ENCODE measurements at places on chromosomes 6 and 20.
A peak's percentile ranks its signal among the peaks of the same experiment; 100 is the strongest.

DNA sequence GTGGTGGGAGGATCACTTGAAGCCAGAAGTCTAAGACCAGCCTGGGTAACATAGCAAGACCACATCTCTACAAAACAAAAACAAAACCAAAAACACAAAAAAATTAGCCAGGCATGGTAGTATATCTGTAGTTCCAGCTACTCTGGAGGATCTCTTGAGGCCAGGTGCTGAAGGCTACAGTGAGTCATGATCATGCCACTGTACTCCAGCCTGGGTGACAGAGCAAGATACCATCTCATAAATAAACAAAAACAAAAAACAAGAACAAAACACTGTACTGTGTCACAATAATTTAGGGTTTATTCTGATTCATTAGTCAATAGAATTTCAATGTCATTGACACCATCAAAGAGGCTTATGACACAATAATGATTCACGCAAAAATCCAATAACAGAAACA is 1121.7 kb upstream of the MAP3K7 start:
- no peak for DNase-seq

DNA sequence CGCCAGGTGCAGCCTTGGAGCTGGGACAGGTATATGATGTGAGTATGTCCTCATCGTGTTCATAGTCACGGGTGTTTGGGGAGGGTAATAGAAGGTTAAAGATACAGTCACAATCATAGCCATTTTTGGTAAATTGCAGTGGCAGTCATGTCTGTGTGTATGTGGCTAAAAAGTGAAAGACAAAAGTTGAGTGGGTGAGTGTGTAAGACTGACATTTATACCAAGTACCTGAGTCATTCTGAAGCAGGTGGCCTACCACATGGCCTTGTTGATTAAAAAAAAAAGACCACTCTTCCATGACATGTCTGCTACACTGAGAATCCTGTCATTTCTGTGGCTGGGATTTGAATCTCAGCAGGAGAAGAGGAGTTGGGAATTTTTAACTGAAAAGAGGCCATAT is 181.9 kb downstream of the SCP2D1 start:
- DNase-seq, result no peak

DNA sequence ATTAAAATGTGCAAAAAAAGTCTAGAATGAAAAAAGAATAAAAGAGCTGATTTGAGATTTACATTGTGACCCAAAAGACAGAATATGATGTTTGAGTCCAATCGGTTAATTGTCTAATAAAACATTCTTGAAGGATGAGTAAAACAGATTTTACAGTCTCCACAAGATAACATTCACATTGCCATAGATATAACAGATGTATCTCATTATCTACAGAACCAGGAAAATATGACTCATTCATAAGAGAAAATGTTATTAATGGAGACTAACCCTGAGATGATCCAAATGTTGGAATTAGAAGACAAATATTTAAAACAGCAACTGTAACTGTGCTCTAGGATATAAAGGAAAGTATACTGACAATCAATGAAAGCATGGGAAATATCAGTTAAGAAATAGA is 141.7 kb downstream of the RFX6 start:
- DNase-seq, result no peak

GRCh38 chr6:10453596-10453995 is 38.7 kb upstream of the TFAP2A start:
- no peak for DNase-seq

DNA sequence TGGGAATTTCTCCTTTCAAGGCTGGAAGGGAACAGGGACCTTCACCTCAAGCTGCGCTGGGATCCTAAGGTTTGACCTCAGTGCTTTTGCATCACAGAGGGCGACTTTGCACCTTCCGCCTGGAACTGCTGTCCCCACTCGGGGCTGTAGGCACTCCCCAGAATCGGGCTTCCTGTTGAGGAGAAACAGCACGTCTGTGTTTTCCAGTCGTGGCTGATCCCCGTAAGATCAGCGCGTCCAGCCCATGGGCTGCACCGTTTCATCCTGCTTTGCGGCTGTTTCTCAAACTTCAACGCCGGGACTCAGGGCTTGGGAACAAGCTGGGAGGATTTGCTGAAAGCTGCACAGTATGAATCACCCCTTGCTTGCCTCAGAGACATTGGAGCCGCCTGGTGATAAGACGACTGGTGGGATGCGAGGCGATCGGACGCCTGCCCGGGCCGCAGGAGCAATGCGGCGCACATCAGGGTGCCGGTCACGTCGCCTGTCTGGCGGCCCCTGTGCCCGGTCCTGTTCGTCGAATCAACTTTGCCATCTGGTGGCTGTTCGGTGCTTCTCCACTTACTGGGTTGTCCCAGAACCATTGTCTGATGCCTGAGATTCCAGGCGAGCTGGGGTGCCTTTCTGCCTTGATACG is 53.6 kb upstream of the FRMD1 start:
- peak; percentile 79 for DNase-seq

DNA sequence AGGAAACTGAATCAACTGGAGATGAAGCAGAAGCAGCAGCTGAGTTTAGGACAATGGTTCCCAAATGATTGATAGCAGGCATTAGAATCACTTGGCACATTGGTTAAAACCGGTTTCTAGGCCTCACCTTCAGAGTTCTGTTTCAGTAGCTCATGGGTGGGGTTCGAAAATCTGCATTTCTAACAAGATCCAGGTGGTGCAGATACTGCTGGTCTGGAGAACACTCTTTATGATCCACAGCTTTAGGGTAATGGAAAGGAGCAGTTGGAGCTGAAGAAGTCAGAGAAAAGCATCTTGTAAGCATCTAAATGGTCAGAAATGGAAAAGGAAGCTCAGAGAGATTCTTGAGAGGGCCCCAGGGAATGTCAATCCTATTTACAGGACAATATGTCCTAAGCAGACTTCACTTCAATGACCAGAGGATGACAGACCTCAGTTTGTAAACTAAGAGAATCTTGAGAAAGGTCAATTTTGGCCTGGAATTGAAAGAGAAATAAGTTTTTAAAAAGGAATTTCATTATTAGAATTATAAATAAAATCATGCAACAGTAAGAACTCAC is 8.5 kb downstream of the TSPYL1 start:
- no peak for DNase-seq

DNA sequence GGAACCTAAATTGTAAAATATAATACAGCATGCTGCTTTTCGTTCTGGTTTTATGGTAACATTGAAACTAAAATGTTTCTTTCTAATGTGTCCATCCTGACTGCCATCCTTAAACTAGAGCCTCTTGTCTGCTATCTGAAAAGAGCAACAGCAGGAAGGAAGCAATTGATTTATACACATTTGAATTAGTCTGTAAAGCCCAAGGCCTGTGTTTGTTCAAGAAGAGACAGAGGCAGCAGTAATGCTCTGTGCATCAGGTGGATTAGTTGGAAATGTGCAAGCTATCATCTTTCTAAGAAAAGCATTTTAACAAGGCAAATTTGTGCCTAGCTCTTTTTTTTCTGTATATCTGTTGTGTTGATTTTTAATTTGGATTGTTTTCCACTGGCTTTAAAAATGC is 128.6 kb downstream of the SCAF8 start:
- no peak for DNase-seq

DNA sequence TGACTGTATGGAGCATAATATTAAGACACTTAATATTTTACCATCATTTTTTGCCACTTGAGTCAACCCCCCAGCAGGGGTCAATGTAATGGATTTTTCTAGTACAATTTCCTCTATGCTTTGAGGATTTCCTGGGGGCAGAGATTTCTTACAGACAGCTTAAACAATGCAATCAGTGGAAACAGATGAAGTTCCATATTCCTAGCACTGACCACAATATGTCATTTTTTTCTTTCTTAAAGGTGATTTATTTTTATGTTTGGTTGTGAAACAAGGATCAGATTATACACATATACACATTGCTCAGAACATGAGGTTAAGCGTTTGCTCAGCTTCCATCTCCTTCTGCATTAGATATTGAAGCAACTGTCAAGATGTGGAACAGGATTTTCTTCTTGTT is 82.0 kb upstream of the ID4 start:
- no peak for DNase-seq

DNA sequence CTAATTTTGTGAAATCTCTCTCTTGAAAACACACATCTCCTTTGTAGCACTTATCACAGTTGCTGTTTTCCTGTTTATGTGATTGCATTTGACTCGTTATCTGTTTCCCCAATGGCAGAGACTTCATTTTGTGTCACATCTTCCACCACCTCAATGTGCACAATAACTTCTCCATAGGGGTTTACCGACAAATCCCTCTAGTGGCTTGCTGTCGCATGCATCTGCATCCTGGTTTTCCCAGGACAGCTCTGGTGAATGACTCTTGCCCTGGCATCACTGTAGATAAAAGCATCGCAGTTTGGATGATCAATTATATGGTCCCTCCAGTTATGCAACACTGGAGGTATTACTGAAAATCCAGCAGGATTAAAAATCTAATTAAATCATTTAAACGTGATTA is 206.5 kb upstream of the BTBD3 start:
- DNase-seq, result no peak

GRCh38 chr6:43942616-43943015 is 172.6 kb downstream of the VEGFA start:
- DNase-seq, result no peak

- DNase-seq, result no peak
These were observed 498.7 kb downstream of the PREX1 start for GRCh38 chr20:48329031-48329615.

DNA sequence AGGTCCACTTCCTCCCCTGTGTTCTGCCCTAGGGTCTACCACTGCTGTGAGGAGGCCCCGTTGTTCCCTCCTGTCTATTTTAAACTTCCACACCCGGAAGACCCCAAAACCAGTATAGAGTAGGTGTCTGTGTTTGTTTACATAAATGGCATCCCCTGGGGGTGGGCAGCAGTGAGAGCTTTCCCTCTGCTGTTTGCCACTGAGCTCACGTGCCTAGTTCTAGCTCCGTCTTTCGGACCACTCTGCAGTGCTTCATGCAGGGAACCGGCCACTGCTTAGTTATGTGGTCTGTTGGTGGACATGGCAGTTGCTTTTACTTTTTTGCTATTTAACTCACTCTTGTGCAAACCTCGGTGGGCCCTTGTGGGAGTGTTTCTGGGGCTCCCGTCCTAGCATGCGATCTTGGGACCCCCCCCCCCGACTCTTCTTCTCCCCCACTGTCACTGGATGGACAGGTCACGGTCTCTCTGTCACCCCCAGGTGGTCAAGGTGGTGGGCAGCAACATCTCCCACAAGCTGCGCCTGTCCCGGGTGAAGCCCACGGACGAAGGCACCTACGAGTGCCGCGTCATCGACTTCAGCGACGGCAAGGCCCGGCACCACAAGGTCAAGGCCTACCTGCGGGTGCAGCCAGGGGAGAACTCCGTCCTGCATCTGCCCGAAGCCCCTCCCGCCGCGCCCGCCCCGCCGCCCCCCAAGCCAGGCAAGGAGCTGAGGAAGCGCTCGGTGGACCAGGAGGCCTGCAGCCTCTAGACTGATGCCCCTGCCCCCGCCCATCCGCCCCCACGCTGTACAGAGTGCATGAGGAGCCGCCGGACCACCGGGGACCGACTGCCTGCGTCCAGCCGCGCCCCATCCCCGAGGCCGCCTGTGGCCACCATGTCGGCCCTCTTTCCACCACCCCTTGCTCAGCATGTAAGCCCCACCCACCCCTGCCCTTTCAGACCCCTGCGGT is 40.9 kb downstream of the VSTM2L start:
- DNase-seq, result no peak

DNA sequence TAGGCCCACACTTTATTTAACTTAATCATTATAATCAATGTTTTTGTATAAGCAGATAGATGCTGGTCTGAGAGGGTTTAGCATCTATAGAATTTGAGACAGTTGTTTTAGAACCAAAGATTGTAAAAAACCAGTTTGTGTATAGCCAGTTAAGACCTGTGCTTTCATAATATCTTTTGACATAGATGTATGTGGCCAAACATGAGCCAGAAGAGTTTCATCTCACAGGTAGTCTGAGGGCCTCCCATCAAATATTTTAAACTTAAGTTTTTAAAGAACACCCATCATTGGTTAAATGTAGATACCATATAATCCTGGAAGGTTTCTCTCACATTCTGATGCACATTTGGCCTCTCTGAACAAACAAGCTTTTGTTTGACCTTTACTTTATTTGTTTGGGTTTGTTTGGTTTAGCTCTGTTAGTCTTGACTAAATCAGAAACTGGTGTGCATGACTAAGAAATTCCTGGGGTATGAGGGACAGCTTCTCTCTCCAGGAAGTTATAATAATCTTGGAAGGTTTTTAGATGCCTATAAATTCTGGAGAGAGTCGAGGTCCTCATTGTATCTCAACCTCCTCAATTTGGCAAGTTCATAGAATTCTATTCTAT is 58.0 kb upstream of the TMEM200A start:
- no peak for DNase-seq

DNA sequence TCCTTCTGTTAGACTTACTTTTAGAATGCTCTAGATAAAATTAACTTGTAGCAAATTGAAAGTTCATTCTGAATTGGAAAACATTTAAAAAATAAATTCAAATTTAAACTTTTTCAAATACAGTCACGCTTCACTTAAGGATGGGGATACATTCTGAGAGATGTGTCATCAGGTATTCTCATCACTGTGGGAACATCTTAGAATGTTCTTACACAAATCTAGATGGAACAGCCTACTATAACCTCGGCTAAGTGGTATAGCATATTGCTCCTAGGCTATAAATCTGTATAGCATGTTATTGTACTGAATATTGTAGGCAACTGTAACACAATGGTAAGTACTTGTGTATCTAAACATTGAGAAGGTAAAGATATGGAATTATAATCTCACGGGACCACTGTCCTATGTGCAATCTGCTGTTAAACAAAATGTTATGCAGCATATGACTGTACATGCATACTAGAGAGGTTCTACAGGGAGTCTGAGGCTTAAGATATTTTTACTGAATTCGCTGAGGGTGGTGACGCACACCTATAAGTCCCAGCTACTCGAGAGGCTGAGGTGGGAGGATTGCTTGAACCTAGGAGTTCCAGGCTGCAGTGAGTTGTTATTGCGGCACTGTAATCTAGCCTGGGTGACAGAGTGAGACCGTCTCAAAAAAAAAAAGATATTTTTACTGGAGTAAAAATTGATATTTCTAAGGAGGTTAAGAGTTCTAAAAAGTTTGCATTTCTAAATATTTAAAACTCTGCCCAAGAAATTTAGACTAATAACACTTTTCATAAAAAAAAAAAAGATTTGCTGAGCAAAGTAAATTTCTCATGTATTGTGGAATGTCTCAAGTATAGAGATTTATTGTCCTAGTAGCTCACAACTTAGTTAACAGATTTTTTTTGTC is 87.3 kb upstream of the TULP1 start:
- no peak for DNase-seq

DNA sequence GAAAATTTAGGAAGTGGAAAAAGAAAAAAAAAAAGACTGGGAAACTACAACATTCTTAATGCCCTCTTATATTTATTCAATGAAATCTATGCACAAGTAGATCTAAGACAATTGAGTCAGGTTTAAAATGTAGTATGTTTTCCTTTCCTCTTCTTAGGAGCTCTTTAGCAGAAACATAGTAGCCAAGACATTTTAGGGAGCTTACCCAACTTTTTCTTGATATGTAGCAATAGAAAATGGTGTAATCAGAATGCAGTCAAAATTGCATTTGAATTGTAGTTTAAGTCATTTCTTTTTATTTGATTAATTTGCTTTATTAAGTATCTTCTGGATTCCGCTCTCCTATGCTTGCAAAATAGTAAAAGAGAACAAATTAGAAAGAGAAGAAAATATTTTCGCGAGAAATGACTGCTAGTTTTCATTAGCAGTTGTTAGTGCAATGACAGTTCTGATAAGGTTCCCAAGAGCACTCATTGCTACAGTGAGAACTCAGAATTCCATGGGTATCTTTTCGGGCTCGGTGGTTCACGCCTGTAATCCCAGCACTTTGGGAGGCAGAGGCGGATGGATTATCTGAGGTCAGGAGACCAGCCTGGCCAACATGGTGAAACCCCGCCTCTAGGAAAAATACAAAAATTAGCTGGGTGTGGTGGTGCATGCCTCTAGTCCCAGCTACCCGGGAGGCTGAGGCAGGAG is 52.2 kb downstream of the JARID2 start:
- DNase-seq, result no peak

- DNase-seq, result no peak
These were observed 46.3 kb upstream of the NHSL1 start for GRCh38 chr6:138545621-138545980.

Data from hippocampal formation (tissue), 2 donors.